ENCODE measurements at places on chromosomes 2 and 18.
A peak's percentile ranks its signal among the peaks of the same experiment; 100 is the strongest.

- DNase-seq, result peak; percentile 46
Observed at GRCh38 chr18:59516356-59517155, 157.5 kb upstream of the LMAN1 start.

GRCh38 chr2:4258563-4258962 is 555.2 kb downstream of the DCDC2C start:
- no peak for DNase-seq

DNA sequence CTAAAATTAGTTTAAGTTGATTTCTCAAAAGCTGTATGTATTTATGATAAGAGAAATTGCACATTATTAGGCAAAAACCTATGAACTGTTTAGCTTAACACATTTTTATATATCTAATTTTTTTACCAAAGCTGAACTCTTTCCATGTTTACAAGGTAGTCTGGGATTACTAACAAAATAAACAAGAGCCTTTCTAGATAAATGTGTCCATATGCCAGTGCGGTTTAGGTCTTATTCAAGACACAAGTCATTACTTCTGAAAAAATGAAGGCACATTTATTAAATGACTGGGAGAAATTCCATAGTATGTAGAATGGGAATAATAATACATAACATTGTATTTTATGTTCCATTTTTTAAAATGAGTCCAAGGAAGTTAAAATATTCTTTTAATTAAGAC is 82.0 kb downstream of the DPP4 start:
- DNase-seq, result no peak

GRCh38 chr18:73986711-73987110 is 160.9 kb downstream of the FBXO15 start:
- no peak for DNase-seq

- no peak for DNase-seq
Observed at GRCh38 chr18:50594942-50595341, 35.1 kb downstream of the MAPK4 start.
